ENCODE measurements at places on chromosomes 2 and 18. TPM values are rescaled to one million over a fixed set of nuclear protein-coding genes. Genes with fewer than 3 reads are reported as not detected.

CTAGE1 gene
- not detected for total RNA-seq

AMER3 gene
- total RNA-seq = not detected

TUBA3E gene
- not detected for total RNA-seq

TMEFF2 gene
- total RNA-seq = not detected

MYO7B gene
- total RNA-seq = 0.13 TPM

CNGA3 gene
- not detected for total RNA-seq

- no peak overlapping the region for H3K4me3 ChIP-seq
- no peak overlapping the region for H3K27ac ChIP-seq
- H3K36me3 ChIP-seq = no peaks in the 10 kb centered on the region
- no peaks in the 10 kb centered on the region for H3K4me1 ChIP-seq
- no peak for DNase-seq
Observed at GRCh38 chr2:155223781-155224406, 525.4 kb downstream of the KCNJ3 start.

DNA sequence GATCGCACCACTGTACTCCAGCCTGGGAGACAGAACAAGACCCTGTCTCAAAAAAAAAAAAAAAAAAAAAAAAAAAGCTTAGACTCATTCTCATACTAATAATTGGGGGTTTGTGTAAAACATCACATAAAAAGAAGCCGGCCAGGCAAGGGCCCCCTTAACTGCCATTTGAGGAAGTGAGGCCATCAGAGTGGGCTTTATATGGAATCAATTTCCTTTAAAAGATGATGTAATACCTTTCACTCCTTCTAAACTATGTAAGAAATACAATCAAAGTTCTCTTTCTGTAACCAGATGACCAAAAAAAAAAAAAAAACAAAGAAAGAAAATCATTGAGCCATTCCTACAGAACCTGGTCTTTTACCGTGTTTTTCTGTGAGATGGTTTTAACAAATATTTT, 13.1 kb upstream of the GPR55 start:
- H3K4me3 ChIP-seq = no peak overlapping the region
- no peak overlapping the region for H3K27ac ChIP-seq
- peaks cover 6% of the 10 kb centered on the region for H3K4me1 ChIP-seq
- H3K27me3 ChIP-seq = peaks cover 11% of the 10 kb centered on the region
- no peak for DNase-seq

DNA sequence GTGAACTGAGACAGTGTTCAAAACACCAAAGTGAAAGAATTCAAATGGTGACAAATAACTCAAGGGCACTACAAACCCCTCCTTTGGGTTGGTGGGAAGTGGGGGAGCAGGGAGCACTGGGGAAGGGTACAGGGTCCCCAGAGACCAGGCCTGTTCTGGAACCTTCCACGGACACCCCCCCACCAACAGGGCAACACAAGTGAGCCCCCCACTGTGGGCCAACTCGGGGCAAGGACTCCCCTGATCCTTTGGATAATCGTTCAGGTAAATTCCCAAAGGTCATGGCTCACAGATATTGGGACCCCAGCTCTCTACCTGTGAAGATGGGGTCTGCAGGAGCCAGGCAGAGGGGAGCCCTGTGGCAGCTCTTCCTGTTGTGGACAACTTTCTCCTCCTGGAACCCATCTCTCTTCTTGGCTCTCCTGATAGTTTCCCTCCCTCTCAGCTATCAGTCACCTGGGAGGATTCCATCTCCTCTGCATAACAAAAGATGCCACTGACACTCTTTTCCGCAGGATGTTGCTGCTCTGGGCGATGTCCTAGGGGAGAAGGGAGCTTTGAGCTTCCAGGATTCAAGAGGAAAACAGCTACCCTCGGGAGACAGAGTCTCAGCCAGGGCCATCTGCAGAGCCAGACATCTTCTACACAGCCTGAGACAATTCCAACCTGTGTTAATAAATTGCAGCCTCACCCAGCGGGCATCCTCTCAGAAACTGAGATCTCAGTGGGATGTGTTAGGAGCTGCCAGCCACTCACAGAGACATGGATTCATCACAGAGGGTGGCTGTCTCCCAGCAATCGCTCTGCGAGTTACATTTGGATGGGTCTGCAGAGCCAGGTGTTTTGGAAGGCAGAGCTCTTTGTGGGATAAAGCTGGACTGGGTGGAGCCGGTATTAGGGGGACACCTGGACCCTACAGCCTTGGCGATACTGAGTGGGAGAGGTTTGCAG, 35.4 kb downstream of the MBP start:
- no peak overlapping the region for H3K27ac ChIP-seq
- peaks cover 77% of the 10 kb centered on the region for H3K36me3 ChIP-seq
- peaks cover 81% of the 10 kb centered on the region for H3K4me1 ChIP-seq
- no peaks in the 10 kb centered on the region for H3K27me3 ChIP-seq
- DNase-seq = no peak

DNA sequence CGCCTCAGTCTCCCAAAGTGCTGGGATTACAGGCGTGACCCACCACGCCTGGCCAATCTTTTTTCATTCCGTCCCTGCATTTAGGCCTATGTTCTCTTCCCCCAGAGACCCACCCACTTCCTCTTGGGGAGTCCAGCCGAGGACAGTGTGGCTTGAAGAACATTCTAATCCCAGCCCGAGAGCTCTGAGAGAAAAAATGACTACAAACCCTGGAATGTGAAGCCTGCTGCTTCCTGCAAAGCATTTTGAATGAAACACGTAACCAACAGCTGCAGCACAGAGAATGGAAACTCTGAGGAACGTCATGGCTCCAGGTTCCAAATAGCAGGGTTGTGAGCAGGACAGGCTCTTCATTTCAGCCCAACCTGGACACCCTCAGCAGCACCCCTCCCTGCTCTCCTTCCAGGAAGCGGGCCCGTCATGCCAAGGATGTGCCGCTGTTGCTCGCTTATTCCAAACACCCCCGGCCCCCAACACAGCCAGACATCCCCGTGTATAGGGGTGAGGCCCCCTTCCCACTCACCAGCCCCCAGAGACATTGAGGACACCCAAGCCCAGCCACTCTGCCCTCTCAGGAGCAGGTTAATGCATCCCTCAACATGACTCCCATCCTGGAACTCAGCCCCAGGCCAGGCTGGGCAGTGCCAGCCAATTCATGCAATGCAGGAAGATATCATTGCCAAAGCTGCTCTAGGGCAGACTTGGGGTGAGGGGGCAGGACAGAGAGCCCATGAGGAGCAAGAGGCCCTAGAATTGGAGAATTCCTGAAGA, 139.8 kb downstream of the ZFP36L2 start:
- H3K36me3 ChIP-seq = no peaks in the 10 kb centered on the region
- no peak overlapping the region for H3K4me3 ChIP-seq
- H3K27me3 ChIP-seq = peaks cover 3% of the 10 kb centered on the region
- H3K4me1 ChIP-seq = no peaks in the 10 kb centered on the region
- no peak overlapping the region for H3K27ac ChIP-seq
- DNase-seq = no peak

- H3K27ac ChIP-seq = no peak overlapping the region
- H3K36me3 ChIP-seq = no peaks in the 10 kb centered on the region
- no peak overlapping the region for H3K4me3 ChIP-seq
- no peaks in the 10 kb centered on the region for H3K4me1 ChIP-seq
- no peaks in the 10 kb centered on the region for H3K27me3 ChIP-seq
- no peak for DNase-seq
Observed at GRCh38 chr2:241569831-241570281, 11.3 kb downstream of the BOK start.

DNA sequence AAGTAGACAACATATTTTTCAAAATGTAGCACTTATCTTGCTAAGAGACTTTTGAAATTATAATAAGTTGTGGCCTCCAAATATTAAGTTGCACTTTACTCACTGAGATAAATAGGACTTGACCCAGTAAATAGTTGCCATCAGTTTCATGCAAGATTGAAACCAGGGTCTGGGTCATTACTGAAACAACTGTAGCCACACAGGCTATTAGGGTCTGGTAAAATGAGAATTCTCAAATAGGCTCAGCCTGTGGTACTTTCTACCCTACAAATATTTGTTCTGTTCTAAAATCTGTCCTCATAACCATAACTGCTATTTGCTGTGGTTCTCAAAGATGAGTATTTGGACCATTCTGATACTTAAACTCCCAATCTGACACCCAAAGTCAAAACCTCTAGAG, 115.4 kb upstream of the STK17B start:
- peaks cover 60% of the 10 kb centered on the region for H3K4me1 ChIP-seq
- no peak overlapping the region for H3K27ac ChIP-seq
- H3K4me3 ChIP-seq = no peak overlapping the region

GRCh38 chr2:216695401-216695821, at the start of gene IGFBP5:
Gene IGFBP5 (minus strand): TSS chr2:216695549. CDS start chr2:216694775, 774 bp downstream.
- H3K36me3 ChIP-seq = no peaks in the 10 kb centered on the region
- H3K4me1 ChIP-seq = peaks cover 22% of the 10 kb centered on the region
- H3K27me3 ChIP-seq = peaks cover 58% of the 10 kb centered on the region
- no peak for DNase-seq

Measured in activated CD4-positive, alpha-beta memory T cell treated with anti-CD3 and anti-CD28 coated beads, Interleukin-2, amount 10 ng/mL, durations not matched to agents 7 days and 5 days (primary cell).